ENCODE measurements at places on chromosomes 12 and 14. TPM values are rescaled to one million over a fixed set of nuclear protein-coding genes. Genes with fewer than 3 reads are reported as not detected.

NOS1 gene
- total RNA-seq, result not detected

MRPS35 gene
- 36.8 TPM for total RNA-seq

HOXC5 gene
- total RNA-seq, result not detected

OR4L1 gene
- total RNA-seq, result not detected

PAH gene
- not detected for total RNA-seq

NRL gene
- 0.82 TPM for total RNA-seq

ING4 gene
- 27.2 TPM for total RNA-seq

LRRC10 gene
- total RNA-seq, result not detected

KRT73 gene
- not detected for total RNA-seq

AMN gene
- under 0.01 TPM for total RNA-seq

KANSL2 gene
- 34.0 TPM for total RNA-seq

CNTN1 gene
- total RNA-seq, result not detected

TPI1 gene
- total RNA-seq, result 896 TPM

BMP4 gene
- 138 TPM for total RNA-seq

DENND5B gene
- 5.2 TPM for total RNA-seq

EPYC gene
- total RNA-seq, result not detected
